ENCODE measurements at places on chromosomes 12 and 14.

DNA sequence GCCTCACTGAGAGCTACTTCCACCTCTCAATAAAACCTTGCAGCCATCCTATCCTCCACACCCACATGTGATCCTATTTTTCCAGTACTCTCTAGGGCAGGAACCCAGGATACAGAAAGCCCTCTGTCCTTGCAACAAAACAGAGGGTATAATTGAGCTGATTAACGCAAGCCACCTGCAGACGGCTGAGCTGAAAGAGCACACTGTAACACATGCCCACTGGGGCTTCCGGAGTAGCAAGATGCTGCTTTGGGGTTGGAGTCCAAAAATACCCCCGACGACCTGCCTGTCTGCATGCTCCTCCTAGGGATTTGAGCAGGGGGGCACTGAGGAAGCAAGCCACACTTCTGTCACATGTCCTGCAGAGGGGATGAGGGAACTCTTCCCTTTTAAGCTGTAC lies 401.1 kb upstream of the FOXG1 start:
- peak; percentile 39 for DNase-seq

DNA sequence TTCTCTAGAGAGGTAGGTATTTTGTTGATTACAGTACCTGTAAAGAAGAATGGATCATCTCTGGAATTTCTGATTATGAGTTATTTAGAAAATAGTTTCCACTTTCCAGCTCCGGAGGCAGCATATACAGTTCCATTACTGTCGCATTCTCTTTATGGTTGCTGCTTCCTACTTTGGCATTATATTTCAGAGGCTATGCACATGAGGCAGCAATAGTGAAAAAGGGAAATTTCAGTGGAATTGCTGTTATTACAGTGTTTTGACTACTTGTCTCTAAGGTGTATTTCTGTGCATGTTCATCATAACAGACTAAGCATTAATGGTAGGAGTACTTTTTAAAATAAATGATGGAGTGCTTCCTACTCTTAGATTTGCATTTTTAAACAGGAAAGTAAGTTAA lies 10.2 kb downstream of the GNG2 start:
- no peak for DNase-seq

GRCh38 chr12:108833355-108833733 lies 24.0 kb downstream of the SSH1 start:
- no peak for DNase-seq

DNA sequence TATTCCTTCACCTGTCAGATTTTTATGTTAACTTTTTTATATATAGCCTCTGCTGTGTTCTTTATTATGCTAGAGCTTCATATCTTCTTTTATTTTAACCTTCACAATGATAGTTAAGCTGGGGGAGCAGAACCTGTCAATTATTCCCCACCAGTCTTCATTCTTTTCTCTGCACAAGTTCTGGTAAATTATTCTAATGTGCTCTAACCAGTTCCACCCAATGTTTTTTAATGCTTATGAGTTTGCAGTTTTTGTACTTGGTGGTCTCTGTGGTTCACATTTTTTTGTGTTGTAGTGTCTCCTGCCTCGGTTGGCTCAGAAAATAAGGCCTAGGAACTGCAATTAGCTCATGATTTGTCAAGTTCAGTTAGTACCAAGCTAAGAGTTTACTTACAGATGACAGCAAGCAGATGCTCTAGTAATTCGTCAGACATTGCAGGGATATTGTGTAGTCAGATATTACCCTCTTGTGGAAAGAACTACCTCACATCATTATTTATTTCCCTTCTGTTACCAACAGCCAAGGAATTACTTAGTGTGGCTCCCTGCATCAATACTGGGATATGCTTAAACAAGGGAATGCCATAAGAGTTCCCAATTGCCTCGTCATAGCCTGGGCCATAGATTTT lies 14.5 kb downstream of the DYRK2 start:
- no peak for DNase-seq

Data from ecto neural progenitor cell (in vitro differentiated cells).